Esophagus squamous epithelium (tissue), 5 donors: ENCODE measurements at places on chromosomes 6 and 20.

DNA sequence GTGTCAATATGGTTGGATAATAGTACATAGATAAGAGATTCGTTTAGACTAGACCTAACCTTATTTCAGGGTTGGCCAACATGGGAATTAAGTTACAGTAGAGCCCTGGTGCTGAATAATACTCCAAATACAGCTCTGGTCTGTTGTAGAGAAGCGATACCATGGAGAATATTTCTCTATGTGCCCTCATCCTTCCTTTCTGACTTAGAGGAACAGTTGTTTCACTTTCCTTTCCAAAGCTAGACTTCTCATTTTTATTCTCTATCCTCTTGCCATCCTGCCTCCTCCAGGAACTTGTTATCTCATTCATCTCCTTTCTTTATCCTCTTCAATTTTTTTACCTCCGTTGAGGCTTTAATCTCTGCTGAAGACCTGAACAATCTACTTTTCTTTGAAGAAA, 68.9 kb downstream of the EDN1 start:
- DNase-seq, result no peak

DNA sequence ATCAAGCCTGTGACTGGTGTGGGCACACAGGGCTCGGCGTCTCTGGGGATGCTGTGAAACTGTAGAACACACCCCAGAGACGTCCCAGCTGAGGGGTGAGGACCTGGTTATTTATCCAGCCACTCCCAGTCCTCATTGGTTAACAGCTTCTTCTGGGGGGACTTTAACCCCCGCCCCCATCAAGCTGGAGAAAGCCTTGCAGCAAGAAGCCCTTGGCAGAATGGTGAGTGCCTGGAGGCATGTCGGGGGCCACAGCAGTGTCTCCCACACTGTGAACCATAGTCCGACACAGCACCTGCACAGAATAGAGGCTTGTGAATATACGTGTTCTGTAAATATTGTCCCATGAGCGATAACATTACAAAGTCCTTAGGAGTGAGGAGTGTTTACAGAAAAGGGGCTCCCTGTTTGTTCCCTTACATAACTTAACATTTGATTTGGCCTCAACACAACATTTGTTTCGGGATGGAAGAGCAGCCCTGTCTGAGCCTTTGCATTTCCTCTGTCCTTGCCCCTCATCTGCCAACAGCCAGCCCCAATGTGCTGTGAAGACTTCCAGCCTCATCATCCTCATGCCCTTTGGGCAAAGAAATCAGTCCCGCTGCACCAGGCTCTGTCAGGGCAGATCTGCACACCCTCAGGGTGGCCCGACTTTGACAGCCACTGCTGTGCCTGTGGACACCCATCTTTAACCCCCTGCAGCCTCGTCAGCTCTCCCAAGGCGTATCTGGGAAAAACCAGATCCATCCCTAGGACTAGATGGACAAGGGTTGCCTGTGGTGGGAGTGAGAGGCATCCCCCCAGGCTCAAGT, 2.2 kb upstream of the RRBP1 start:
- no peak for DNase-seq

- no peak for DNase-seq
Observed at GRCh38 chr6:67888886-67889681, 746.0 kb upstream of the ADGRB3 start.

DNA sequence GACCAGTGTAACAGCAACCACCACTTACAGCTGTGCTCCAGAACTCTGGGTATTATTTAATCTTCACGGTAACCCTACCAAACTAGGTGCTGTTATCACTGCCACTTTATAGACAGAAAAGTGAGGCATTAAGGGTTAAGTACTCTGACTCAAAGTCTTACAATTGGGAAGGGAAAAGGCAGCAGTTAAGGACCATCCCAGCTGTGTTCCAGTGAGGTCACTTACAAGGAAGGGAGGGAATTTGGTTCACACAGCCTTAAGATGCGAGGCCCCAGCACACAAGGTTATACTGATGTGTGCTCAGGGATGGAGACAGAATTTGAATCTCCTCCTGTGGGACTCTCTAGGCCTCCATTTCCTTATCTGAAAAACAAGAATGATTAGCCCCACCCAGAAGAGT, 46.7 kb downstream of the TRERF1 start:
- no peak for DNase-seq

- DNase-seq, result no peak
Observed at GRCh38 chr6:37006793-37007339, 1.4 kb downstream of the FGD2 start.
